Activated T-cell treated with anti-CD3 and anti-CD28 coated beads for 1 hour (primary cell): ENCODE measurements at places on chromosomes 3 and 15.

GRCh38 chr3:16816048-16816780 is 68.5 kb upstream of the PLCL2 start:
- no peak for DNase-seq

GRCh38 chr3:67957268-67957667 is 302.9 kb upstream of the SUCLG2 start:
- no peak for DNase-seq

- DNase-seq = no peak
These were observed 55.0 kb upstream of the RPL32 start for GRCh38 chr3:12896063-12896985.

DNA sequence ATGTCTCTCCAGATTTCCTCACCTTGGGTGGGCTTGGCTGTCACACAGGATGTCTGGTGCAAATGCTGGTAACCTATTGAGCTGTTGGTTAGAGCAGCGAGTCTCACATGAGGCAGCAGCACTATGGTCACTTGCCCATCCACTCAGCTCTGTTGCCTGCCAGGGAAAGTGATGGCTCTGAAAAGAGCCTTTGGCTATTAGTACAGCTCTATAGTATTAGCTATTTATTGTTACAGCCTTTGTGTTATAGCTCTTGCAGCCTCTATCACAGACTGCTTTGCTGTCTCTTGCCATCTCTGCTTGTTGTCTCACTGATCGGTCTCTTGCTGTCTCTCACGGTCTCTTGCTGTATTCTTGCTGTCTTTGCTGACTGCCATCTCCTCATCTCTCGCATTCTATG is 114.3 kb downstream of the MFSD1 start:
- DNase-seq = no peak

DNA sequence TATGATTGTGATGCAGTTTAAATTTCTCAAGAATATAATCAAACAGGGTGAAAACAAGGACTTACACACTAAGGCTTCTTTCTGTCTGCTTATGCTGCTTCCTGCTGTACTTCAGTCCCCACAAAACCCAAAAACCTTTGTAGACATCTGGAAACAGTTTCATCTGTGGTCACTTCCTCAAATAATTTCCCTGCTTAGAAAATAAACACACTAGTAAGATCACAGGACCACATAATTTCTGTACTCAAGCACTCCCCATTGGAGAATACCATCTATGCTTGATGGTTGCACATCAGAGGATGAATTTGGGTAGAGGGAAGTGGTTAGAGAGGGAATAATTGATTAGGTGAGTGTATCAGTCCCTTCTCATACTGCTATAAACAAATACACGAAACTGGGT is 266.2 kb downstream of the LSAMP start:
- DNase-seq = no peak
